Activated CD8-positive, alpha-beta T cell treated with anti-CD3 and anti-CD28 coated beads for 36 hours (primary cell): ENCODE measurements at places on chromosomes 11 and 22. TPM values are rescaled to one million over a fixed set of nuclear protein-coding genes. Genes with fewer than 3 reads are reported as not detected.

The SLC15A3 gene
- 3.9 TPM for total RNA-seq

The OR2AT4 gene
- total RNA-seq, result not detected

The LRRC4C gene
- total RNA-seq, result not detected

The CCDC81 gene
- total RNA-seq, result 0.83 TPM

DNA sequence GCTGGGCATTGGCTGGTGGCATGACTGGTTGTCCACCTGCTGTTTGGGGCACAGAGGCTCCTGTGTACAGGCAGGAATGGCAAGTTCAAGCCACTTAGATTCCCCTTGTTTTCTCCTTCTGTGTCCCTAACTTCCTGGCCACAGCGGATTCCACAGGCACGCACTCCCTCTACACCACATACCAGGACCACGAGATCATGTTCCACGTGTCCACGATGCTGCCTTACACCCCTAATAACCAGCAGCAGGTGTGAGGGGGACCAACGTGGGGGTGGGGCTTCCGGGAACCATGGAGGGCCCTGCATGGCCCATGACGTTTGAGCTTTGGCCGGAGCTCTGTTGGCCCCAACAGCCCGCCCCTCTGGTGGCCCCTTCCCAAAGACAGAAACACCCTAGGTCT lies 7.8 kb downstream of the SIPA1 start:
- H3K4me3 ChIP-seq, result no peak overlapping the region
- peak overlapping the region; percentile 14 for H3K27ac ChIP-seq

The CRYBA4 gene
- not detected for total RNA-seq

The ZNF202 gene
- 13.6 TPM for total RNA-seq

DNA sequence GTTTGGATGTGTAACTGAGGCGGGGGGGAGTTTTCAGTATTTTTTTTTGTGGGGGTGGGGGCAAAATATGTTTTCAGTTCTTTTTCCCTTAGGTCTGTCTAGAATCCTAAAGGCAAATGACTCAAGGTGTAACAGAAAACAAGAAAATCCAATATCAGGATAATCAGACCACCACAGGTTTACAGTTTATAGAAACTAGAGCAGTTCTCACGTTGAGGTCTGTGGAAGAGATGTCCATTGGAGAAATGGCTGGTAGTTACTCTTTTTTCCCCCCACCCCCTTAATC lies 2.3 kb downstream of the MALAT1 start:
- no peak overlapping the region for H3K27ac ChIP-seq
- H3K27me3 ChIP-seq, result no peaks in the 10 kb centered on the region
- H3K4me3 ChIP-seq, result no peak overlapping the region

GRCh38 chr11:93890391-93891051 lies 40.1 kb upstream of the VSTM5 start:
- no peak overlapping the region for H3K4me3 ChIP-seq
- H3K36me3 ChIP-seq, result no peaks in the 10 kb centered on the region
- no peaks in the 10 kb centered on the region for H3K4me1 ChIP-seq
- peaks cover 25% of the 10 kb centered on the region for H3K27me3 ChIP-seq
- H3K27ac ChIP-seq, result no peak overlapping the region

GRCh38 chr11:120228794-120229384 lies 11.1 kb upstream of the POU2F3 start:
- H3K4me1 ChIP-seq, result peaks cover 4% of the 10 kb centered on the region
- H3K4me3 ChIP-seq, result no peak overlapping the region
- H3K27me3 ChIP-seq, result no peaks in the 10 kb centered on the region
- DNase-seq, result no peak

The TSG101 gene
- 37.4 TPM for total RNA-seq

DNA sequence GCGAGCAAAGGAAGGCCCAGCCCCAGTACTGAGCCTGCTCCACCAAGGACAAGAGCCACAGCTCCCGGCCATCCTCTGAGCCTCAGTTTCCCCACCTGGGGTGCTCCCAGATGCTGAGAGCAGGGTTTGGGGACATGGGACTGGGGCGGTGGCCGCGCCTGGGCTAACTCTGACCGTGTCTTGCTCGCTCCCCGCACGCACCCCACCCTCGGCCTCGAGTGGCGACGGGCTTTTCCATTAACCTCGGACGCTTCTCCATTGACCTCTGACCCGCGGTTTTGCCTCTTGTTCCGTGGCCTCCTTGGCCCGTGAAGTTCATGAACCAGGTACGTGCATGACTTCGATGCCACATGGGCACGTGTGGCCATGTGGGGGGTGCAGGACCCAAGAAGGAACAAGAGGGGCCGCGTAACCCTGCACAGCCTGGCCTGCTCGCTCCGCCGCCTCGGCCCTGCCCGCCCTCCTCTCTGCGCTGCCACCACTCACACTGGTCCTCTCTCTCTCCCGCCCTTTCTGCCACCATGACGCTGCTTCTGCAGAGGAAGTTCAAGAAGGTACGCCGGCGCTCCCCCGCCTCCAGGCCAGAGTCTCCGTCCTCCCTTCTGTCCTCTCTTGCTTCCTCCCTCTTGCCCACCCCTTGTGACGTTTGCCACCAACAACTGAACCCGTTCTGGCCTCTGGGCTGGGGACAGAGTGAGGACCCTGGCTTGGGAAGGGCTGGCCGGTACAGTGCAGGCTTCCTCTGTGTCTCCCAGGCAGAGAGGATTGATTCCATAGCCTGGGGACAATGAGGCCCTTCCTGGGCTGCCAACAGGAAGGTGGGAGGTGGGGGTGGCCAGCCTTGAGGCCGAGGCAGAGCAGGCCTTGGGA lies 6.9 kb downstream of the TNNT3 start:
- DNase-seq, result no peak
- no peaks in the 10 kb centered on the region for H3K27me3 ChIP-seq
- no peak overlapping the region for H3K27ac ChIP-seq
- H3K4me3 ChIP-seq, result no peak overlapping the region

DNA sequence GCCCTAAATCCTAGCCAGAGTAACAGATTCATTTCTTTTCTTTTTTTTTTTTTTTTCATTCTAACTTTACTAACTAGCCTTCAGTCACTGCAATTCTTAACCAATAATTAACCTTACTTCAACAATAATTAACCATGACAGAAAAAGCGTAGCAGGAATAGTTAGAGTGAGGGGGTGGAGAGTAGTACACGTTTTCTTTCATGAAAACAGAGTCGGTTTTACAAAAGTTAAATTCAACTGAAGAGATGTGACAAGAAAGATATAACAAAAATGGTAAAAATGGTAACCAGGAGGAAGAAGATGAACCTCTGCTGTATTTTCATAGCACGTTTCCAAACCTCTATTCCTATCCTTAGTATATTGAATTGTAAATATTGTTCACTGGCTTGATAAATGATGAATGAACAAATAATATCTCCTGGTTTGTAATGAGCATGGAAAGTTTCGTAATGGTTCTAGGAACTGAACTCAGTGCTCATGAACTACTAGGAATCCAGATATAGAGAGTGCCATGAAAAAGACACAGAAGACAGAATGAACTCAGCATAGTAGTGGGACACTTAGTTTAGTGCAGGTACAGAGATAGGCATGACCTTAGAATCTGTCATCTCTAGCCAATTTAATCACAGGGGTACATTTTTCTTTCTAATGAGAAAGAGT lies 116.5 kb upstream of the ANO5 start:
- H3K4me1 ChIP-seq, result no peaks in the 10 kb centered on the region
- no peaks in the 10 kb centered on the region for H3K27me3 ChIP-seq
- H3K36me3 ChIP-seq, result no peaks in the 10 kb centered on the region
- no peak overlapping the region for H3K27ac ChIP-seq
